ENCODE measurements at places on chromosomes 13 and 19. TPM values are rescaled to one million over a fixed set of nuclear protein-coding genes. Genes with fewer than 3 reads are reported as not detected.

FBXW9 gene
- total RNA-seq = 3.1 TPM

TMEM145 gene
- total RNA-seq = not detected

NCR1 gene
- not detected for total RNA-seq

DNA sequence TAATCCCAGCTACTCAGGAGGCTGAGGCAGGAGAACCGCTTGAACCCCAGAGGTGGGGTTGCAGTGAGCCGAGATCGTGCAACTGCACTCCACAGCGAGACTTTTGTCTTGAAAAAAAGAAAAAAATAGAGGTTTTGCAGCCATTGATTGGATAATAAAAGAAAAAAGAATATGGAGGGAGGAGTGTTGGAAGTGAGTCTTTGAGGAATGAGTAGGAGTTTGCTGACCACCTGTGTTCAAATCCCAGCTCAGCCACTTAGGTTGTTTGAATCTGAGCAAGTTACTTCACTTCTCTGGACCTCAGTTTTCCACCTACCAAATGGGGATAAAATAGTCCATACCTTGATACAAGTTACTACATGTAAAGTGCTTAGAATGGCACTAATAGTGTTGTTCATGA is 6.2 kb downstream of the NRTN start:
- DNase-seq = no peak

GRCh38 chr13:35723053-35723461 is 246.6 kb upstream of the MAB21L1 start:
- no peak for DNase-seq

- no peak for DNase-seq
These were observed 77.4 kb upstream of the RNF113B start for GRCh38 chr13:98254513-98254912.

ZNF14 gene
- 5.0 TPM for total RNA-seq

- no peak for DNase-seq
These were observed 4.9 kb upstream of the CKM start for GRCh38 chr19:45327404-45328143.

DNA sequence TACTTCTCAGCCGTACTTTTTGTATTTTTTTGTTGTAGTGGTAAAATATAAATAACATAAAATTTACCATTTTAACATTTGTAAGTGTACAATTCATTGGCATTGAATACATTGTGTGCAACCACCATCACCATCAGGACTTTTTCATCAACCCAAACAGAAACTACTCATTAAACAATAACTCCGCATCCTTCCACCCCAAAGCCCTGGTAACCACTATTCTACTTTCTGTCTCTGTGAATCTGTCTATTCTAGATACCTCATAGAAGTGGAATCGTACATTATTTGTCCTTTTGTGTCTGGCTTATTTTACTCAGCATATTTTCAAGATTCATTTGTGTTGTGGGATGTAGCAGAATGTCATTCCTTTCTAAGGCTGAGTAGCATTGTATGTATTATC is 38.5 kb downstream of the USPL1 start:
- no peak for DNase-seq

DNA sequence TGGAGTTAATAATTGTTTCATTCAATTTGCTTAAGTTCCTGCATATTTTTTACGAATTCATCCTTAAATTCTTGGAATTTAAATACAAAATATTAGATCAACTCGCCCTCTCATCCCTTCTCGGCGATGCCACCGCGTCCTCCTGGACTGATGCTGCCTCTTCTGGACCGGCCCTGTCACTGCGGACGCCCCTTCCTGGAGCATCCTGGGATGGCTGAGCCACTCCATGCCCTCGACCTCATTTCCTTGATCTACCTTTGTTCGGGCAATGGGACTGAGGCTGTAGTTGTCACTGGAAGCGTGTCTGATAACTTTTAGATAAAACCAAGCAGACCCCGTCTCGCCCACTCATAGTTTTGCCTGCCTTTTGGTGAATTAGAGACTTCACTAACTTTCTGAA is 283.7 kb downstream of the TEX29 start:
- peak; percentile 61 for DNase-seq

DNA sequence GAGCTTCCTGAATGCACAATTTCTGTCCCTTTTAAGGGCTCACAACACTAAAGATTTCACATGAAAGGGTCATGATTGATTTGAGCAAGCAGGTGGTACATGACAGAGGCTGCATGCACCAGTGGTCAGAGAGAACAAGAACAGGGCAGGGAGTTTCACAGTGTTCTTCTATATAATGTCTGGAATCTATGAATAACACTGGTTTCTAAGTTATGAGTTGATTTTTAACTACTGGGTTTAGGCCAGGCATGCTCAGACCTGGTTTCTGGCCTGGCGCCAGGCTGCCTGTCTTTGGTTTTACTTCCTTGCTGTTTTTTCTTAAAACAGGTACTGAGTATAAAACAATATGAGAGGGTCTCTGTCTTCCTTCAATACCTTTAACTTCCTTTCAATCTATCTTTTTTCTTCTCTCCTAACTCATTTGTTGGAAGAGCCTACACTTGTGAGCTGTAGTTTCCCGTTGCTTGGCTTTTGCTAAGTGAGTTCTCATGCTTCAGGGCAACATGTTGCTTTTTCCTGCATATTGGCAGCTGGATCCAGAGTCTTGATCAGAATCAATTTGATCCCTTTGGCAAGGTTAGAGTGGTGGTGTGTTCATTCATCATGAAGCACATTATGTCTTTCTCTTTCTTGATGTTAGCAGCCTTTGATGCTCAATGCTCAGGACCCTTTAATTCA is 38.5 kb upstream of the FGF14 start:
- DNase-seq = no peak

DNA sequence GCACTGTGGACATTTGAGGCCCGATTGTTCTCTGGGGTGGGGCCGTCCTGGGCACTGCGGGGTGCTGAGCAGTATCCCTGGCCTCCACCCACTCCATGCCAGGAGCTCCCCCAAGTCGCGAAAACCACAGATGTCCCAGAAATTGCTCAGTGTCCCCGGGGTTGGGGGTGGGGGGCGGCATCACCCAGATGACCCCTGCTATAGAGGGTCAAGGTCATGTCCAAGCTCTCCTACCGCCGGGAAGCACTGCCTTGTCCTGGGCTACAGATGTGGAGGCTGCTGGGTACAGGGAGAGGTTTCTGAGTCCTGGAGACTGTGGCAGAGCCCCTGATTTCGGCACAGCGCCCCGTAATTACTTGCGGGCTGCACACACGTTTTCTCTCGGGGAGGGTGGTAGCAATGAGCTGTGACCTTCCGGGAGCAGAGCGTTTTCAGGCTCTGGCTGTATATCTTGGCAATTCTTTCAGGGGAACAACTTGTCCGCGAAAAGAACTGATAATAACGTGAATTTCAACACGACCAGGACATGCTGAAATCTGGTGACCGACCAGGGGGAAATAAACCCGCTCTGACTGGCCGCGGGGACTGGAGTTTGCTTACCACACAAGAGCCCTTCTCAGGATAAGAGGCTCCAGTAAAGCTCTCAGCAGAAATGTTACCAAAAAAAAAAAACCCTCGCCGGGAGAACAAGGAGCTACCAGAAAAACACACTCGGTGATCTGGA is 68.1 kb downstream of the GNG7 start:
- DNase-seq = peak; percentile 90

GRCh38 chr13:43879755-43880181 is at the start of gene LACC1:
TSS of gene LACC1 (plus strand) at chr13:43879904. CDS start at chr13:43880986, 1,082 bp downstream.
- DNase-seq = peak; percentile 85

NLRP5 gene
- total RNA-seq = not detected

DNA sequence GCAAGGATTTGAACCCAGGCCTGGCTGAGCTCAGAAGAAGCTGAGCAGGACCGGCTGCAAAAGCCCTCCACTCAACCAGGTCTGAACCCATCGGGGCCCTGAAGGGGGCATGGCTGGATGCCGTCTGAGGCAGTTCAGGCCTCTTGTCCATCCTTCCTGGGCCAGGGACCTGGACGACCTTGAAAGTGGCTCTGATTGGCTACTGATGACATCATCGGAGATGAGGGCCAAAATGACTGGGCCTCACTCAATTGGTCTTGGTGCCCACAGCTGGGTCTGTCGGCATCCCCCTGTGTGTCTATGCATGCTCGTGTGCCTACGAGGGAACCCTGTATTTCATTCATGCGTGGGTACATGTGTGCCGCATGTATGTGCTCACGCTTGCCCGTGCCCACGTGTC is 71.8 kb downstream of the PTPRS start:
- DNase-seq = no peak
